ENCODE measurements at places on chromosomes 3 and 15. TPM values are rescaled to one million over a fixed set of nuclear protein-coding genes. Genes with fewer than 3 reads are reported as not detected.
A peak's percentile ranks its signal among the peaks of the same experiment; 100 is the strongest.

WDR93 gene
- not detected for total RNA-seq

TGM5 gene
- 0.56 TPM for total RNA-seq

HTR3E gene
- total RNA-seq = not detected

SMAD6 gene
- 17.4 TPM for total RNA-seq

ROBO2 gene
- 3.4 TPM for total RNA-seq

DNA sequence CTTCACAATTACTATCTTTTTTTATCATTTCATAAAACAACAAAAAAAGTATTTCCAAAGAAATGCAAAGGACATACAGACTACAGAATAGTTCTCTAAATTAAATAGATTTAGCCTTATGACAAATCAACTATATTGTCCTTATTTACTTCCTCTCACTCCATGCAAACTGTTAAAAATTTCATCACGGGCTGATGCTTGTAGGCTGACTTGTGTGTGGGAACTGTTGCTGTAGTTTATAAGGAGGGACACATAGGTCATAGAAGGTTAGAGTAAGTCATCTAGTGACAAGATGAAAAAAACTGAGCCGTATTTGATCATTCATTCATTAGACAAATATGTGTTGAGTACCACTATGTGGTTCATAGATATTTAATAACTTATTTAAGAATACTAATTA is 232.5 kb upstream of the TBL1XR1 start:
- no peak for DNase-seq

RLBP1 gene
- total RNA-seq = not detected

ARGFX gene
- not detected for total RNA-seq

DNA sequence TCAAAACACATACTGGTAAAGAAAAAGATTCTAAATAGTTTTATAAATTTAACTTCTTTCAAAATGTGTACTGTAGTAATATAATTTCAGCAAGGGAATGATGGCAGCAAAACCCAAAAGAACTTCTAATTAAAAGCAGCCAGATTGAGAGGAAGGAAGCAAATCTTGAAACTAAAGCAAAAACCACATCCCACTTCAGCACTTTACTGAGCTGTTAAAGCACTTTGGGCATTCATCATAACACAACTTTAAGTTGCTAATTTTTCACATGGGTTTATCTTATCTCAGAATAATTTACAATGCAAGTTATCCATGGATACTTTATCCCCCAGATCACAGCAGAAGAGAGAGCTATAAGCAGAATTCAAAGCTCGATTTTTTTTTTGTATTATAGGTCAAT is 6.0 kb downstream of the RFC4 start:
- DNase-seq = no peak

DNA sequence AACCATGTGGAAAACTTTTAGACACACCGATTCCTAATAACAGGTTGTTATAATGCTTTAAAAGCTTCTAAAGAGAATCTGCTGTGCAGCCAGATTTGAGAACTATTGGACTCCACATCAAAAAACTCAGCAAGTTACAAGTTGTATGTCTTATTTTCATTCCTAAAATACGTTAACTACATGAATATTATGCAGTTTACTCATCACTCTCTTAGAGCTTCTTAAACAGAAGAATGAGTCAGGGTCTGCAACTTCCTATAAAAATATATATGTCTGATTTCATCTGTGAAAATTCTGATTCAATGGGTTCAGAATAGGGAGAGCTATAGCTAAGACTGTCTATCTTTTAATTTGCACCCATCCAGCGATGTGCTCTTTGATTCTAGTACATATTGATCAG is 244.2 kb upstream of the EPHA3 start:
- DNase-seq = no peak

GRCh38 chr15:100999369-100999768 is 80.2 kb downstream of the LRRK1 start:
- no peak for DNase-seq

GOLGA6B gene
- total RNA-seq = not detected

GRCh38 chr3:46997453-46998091 is 18.1 kb downstream of the NBEAL2 start:
- peak; percentile 75 for DNase-seq

RBMS3 gene
- 87.1 TPM for total RNA-seq

- DNase-seq = peak; percentile 61
Observed at GRCh38 chr15:28943146-28943545, 57.4 kb downstream of the APBA2 start.

DNA sequence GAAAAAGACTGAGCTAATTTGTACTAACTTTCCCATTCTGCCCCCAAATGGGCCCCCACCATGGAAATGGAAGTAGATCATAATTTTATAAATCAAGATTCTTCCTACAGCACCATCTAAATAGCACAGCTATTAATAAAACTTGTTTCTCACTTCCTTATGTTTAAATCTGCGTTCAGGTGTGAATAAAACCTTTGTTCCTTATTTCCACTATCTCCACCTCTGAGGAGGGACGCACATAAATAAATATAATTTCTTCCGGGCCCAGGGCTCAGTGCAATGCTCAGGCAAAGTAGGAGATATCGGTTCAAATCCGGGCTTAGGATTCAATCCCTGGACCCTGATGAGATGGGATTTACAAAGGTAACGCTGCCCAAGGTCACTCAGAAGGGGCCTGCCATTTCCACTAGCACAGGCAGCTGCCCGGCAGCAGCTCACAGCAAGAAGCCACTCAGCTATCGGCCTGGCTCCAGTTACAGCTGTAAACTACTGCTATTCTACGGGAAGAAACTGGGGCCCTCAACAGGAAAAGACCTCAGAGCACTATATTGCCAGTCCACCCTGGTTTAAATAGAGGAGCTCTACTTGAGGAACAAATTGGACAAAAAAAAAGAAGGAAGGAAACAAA is 52.5 kb downstream of the FOXP1 start:
- DNase-seq = no peak

FETUB gene
- total RNA-seq = 0.90 TPM

GRCh38 chr3:52856666-52857065 is 21.8 kb upstream of the MUSTN1 start:
- no peak for DNase-seq

TM4SF1 gene
- 219 TPM for total RNA-seq

- DNase-seq = no peak
Observed at GRCh38 chr3:98809557-98809956, 46.4 kb downstream of the ST3GAL6 start.

MINAR1 gene
- 0.69 TPM for total RNA-seq

ZNF662 gene
- 11.8 TPM for total RNA-seq

LNP1 gene
- 7.6 TPM for total RNA-seq

IGSF11 gene
- 0.46 TPM for total RNA-seq
